ENCODE measurements at places on chromosomes 16 and 17.
A peak's percentile ranks its signal among the peaks of the same experiment; 100 is the strongest.

DNA sequence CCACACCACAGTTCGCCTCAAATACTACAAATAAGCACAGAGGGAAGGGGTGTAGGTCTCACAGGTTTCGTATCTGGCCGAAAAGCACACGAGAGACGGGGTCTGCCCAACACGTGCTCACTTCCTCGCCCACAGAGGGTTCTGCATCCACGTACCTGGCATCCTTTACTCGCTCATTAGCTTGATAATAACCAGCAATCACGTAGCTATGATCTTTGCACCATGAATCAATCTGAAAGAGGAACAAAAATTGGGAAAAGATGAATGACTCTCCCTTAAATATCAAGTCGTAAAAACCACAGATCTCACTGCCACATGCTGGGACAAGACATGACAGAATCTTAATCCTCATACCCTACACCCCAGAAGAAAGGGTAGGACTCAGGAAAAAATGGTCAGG is 10.5 kb downstream of the EMC8 start:
- no peaks in the 10 kb centered on the region for H3K4me1 ChIP-seq
- no peak overlapping the region for H3K27ac ChIP-seq
- H3K4me3 ChIP-seq = no peak overlapping the region
- H3K27me3 ChIP-seq = no peaks in the 10 kb centered on the region
- DNase-seq = no peak

- H3K27ac ChIP-seq = peak overlapping the region; percentile 94
- H3K4me3 ChIP-seq = peak overlapping the region; percentile 89
- no peaks in the 10 kb centered on the region for H3K27me3 ChIP-seq
- H3K4me1 ChIP-seq = peaks cover 10% of the 10 kb centered on the region
- DNase-seq = no peak
- H3K36me3 ChIP-seq = peaks cover 5% of the 10 kb centered on the region
Measured at GRCh38 chr16:46974352-46974751, 878 bp upstream of the DNAJA2 start.

- no peak overlapping the region for H3K27ac ChIP-seq
- no peaks in the 10 kb centered on the region for H3K27me3 ChIP-seq
- H3K4me3 ChIP-seq = no peak overlapping the region
- no peak for DNase-seq
- H3K4me1 ChIP-seq = no peaks in the 10 kb centered on the region
Measured at GRCh38 chr16:24049113-24049512, 207.0 kb upstream of the CACNG3 start.

GRCh38 chr17:14427900-14428647 is 127.2 kb downstream of the HS3ST3B1 start:
- H3K27me3 ChIP-seq = no peaks in the 10 kb centered on the region
- peaks cover 15% of the 10 kb centered on the region for H3K4me1 ChIP-seq
- no peak for DNase-seq
- no peak overlapping the region for H3K27ac ChIP-seq
- no peaks in the 10 kb centered on the region for H3K36me3 ChIP-seq

GRCh38 chr16:59759296-59759695 is 1025.2 kb upstream of the GOT2 start:
- no peaks in the 10 kb centered on the region for H3K36me3 ChIP-seq
- H3K4me1 ChIP-seq = no peaks in the 10 kb centered on the region
- no peak for DNase-seq
- H3K4me3 ChIP-seq = no peak overlapping the region

DNA sequence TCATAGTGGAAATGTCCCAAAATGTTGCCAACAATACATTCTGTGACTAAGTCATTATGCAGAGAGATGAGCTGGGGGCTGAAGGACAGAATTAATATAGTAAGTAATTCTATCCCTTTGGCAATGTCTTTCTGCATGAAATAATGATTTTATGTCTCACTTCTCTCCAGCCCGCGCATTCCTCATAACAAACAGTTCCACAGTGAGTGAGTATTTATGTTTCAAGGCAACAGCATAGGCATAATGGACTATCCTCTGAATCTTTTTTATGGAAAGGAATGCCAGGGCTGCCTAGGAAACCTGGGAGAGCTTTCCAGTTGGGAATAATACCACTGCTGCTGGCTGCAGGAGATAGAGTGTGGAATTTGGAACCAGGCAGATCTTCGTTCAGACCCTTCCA is 477.7 kb downstream of the HS3ST4 start:
- H3K4me1 ChIP-seq = no peaks in the 10 kb centered on the region
- H3K27ac ChIP-seq = no peak overlapping the region
- H3K36me3 ChIP-seq = no peaks in the 10 kb centered on the region
- DNase-seq = no peak

GRCh38 chr17:4293572-4293971 is 29.8 kb upstream of the ANKFY1 start:
- H3K4me1 ChIP-seq = no peaks in the 10 kb centered on the region
- no peak overlapping the region for H3K27ac ChIP-seq
- no peak for DNase-seq
- H3K4me3 ChIP-seq = no peak overlapping the region
- H3K27me3 ChIP-seq = no peaks in the 10 kb centered on the region

- H3K27me3 ChIP-seq = peaks cover 3% of the 10 kb centered on the region
- H3K4me1 ChIP-seq = peaks cover 3% of the 10 kb centered on the region
- no peak overlapping the region for H3K27ac ChIP-seq
- DNase-seq = no peak
- H3K4me3 ChIP-seq = peak overlapping the region; percentile 19
- H3K36me3 ChIP-seq = no peaks in the 10 kb centered on the region
Measured at GRCh38 chr16:12900599-12901203, 697 bp upstream of the SHISA9 start.

- no peaks in the 10 kb centered on the region for H3K27me3 ChIP-seq
- no peaks in the 10 kb centered on the region for H3K36me3 ChIP-seq
- H3K27ac ChIP-seq = no peak overlapping the region
- peaks cover 7% of the 10 kb centered on the region for H3K4me1 ChIP-seq
- DNase-seq = no peak
- no peak overlapping the region for H3K4me3 ChIP-seq
Measured at GRCh38 chr17:44601973-44602372, 44.7 kb downstream of the FZD2 start.

GRCh38 chr17:7995724-7996123 is 6.7 kb upstream of the GUCY2D start:
- H3K4me1 ChIP-seq = peaks cover under 1% of the 10 kb centered on the region
- H3K4me3 ChIP-seq = no peak overlapping the region
- no peak for DNase-seq
- no peaks in the 10 kb centered on the region for H3K36me3 ChIP-seq

- H3K4me1 ChIP-seq = peaks cover 19% of the 10 kb centered on the region
- no peaks in the 10 kb centered on the region for H3K27me3 ChIP-seq
- peak overlapping the region; percentile 28 for H3K4me3 ChIP-seq
Measured at GRCh38 chr16:69903865-69904415, 47.2 kb upstream of the CLEC18A start.

- H3K27ac ChIP-seq = no peak overlapping the region
- no peaks in the 10 kb centered on the region for H3K27me3 ChIP-seq
- no peaks in the 10 kb centered on the region for H3K36me3 ChIP-seq
- H3K4me1 ChIP-seq = no peaks in the 10 kb centered on the region
Measured at GRCh38 chr16:7964744-7965143, 625.6 kb downstream of the TMEM114 start.
